ENCODE measurements at places on chromosomes 6 and 20.
A peak's percentile ranks its signal among the peaks of the same experiment; 100 is the strongest.

GRCh38 chr20:44609516-44610312 is 27.3 kb downstream of the PKIG start:
- peak; percentile 65 for DNase-seq

DNA sequence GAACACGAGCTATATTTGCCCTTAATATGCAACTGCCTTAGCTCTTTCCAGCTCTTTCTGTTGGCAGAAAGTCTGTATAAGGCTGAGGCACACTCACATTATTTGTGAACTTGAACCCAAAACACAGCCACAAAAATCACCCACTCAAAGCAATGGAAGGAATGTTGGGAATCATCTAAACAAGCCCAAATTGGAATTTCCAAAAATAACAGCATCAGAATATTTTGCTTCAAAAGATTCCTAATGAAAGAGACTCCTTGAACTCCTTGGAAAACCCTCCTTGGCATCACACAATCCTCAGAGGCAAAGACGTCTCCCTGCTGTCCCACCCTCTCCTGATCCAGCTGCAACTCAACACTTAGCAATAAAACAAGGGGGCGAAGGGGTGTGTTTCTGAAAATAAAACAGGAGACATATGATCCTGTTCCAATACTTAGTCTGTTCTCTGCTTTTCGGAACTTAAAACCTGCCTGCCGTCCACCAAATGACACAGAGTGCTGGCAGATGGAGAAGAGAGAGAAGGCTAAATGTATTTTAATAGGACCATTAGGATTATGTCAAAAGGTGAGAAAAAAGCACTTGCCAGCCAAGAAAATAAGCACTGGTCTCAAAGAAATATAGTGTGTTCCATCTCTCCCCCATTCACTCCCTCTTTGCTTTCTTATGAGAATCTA is 320.7 kb upstream of the JARID2 start:
- no peak for DNase-seq

DNA sequence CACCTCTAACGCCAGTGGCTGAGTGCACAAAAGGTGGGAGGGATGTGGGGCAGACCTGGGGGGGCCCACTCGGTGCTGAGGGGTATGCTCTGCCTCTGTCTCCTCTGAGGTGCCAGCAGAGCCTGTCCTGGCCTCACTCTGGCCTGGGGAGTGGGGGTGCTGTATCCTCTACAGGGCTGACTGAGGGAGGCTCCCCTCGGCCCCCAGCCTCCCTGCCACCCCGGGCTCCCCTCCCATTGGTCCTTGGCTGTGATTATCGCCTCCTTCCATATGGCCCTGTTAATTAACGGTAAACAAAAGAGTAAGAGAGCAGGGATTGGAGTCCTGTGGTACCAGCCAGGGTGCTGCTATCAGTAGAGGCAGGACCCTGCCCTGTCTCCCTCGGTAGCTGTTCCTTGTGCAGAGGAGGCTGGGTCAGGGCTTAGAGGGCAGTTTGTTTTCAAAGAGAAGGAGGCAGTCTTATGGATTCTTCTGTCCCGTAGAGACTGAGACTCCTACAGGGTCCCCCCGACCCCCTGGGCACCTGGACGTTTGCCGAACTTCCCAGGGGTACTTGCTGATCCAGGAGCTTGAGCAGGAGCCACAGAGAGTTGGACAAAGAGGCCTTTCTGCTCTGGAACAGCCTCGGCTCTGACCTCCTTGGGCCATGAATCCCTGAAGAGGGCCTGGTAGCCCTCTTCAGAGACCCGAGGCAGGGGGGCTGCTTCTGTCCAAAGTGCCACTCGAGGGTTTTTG is 1.8 kb downstream of the MYT1 start:
- no peak for DNase-seq

GRCh38 chr6:15775741-15776140 is 112.9 kb upstream of the DTNBP1 start:
- no peak for DNase-seq

DNA sequence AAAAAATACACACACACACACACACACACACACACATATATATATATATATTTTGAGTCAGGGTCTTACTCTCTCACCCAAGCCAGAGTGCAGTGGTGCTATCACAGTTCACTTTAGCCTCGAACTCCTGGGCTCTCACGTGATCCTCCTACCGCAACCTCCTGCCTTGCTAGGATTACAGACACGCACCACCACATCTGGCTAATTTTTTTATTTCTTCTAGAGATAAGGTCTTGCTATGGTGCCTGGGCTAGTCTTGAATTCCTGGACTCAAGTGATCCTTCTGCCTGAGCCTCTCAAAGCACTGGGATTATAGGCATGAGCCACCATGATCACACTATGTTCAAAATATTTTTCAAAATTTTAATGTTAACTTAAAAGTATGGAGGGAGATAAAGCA is 43.5 kb downstream of the NUP153 start:
- no peak for DNase-seq

DNA sequence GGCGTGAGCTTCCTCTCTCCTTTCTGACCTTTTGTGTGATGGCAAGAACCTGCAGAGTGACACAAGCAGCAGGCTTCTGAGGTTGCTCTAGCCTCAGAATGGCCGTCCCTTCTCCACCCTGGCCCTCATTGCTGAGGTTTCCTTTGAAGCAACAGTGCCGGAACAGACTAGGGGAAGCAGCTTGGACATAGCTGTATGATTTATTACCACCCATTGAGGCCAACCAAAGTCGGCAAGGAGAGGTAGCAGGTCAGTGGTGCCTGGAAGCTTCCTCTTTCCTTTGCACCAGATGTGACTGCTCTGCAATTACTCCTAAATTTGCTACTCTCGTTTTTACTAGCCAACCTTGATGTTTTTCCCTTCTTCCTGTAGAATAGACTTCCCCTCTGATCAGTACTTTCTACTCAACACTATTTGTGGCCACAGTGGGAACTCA is 31.4 kb downstream of the PTPN1 start:
- DNase-seq, result no peak

DNA sequence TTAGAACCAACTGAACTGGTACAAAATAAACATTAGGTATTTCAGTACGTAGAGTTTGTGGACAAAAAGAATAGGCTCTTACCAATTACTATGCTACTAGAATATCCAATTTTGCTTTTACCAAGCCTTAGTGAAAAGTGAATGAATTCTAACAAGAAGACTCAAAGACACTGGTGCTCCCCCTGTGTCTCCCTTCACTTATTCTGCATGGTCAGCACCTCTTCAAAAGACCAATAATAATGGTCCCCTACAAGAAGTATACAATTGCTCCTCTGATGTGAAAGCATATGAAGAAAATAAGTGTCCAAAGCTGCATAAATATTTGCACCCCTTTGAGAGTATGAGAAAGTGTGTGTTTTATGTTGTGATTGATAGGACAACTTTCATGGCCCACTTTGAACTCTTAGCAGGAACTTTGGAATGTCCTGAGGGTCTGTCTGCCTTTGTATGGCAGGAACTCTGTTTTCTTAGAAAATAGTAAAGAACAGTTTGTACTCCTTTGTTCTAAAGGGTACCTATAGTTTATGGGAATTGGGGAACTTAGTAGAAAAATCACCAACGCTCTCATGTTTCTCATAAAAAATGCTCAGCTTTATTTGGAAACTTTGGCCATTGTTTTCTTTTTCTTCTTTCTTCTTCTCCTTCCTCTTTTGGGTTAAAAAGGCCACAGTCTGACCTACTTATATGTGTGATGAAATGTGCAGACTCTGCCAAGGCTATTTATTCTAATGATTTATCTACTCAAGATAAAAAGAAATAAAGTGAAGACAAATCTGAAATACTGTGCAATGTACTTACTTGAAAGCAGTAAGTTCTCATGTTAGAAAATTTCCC is 352.4 kb downstream of the LAMA2 start:
- DNase-seq, result no peak

GRCh38 chr20:41047975-41048305 is 19.3 kb downstream of the TOP1 start:
- no peak for DNase-seq

DNA sequence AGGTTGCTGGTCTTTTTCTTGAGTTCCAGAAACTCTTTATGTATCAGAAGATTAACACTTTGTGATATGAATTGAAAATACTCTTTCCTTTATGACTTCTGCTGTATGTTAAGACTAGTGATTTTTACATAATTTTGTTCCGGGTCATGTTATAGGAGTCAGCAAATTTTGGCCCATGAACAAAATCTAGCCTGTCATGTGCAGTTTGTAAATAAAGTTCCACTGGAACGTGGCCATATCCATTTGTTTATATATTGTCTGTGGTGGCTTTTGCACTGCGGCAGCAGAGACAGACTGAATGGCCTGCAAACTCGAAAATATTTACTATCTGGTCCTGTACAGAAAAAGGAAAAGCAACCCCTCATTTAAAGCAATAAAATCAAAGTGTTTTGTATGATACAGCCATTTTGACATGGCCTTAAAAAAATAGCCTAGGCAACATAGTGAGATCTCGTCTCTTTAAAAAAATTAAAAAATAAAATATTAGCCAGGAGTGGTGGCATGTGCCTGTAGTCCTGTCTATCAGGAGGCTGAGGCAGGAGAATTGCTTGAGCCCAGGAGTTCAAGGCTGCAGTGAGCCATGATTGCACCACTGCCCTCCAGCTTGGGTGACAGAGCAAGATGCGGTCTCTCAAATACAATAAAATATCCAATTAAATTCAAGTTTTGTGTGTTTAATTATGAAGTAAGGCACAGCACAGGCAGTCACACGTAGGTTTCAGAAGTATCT is 36.9 kb downstream of the SNX9 start:
- DNase-seq, result no peak

- DNase-seq, result no peak
Observed at GRCh38 chr6:31464252-31465184, 33.4 kb upstream of the MICB start.

DNA sequence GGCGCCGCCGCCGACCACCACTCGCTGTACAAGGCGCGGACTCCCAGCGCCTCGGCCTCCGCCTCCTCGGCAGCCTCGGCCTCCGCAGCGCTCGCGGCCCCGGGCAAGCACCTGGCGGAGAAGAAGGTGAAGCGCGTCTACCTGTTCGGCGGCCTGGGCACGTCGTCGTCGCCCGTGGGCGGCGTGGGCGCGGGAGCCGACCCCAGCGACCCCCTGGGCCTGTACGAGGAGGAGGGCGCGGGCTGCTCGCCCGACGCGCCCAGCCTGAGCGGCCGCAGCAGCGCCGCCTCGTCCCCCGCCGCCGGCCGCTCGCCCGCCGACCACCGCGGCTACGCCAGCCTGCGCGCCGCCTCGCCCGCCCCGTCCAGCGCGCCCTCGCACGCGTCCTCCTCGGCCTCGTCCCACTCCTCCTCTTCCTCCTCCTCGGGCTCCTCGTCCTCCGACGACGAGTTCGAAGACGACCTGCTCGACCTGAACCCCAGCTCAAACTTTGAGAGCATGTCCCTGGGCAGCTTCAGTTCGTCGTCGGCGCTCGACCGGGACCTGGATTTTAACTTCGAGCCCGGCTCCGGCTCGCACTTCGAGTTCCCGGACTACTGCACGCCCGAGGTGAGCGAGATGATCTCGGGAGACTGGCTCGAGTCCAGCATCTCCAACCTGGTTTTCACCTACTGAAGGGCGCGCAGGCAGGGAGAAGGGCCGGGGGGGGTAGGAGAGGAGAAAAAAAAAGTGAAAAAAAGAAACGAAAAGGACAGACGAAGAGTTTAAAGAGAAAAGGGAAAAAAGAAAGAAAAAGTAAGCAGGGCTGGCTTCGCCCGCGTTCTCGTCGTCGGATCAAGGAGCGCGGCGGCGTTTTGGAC is 2.0 kb downstream of the SOX4 start:
- no peak for DNase-seq

DNA sequence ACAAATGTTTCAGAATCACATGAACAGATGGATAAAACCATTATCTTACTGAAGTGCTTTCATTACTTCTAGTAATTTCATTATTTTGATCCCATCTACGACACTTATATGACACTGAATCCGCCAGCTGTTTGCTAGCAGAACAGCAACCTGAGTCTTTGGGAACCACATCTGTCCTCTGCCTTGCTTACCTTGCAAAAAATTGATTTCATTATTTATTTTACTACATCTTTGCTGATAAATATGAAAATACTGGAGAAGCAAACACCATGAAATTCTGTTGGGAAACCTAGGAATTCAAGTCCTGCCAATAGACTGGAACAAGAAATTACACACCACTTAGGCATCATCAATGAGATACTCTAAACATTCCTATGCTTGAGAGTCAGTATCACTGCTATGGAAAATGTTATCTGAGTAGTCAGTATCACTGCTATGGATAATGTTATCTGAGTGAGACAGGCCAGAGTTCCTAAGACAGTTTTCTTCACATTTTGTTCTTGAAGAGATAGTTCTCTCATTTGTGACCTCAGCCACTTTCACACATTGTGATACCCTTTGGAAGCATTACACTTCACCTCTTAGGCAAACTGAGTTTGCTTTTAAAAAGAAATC is 91.9 kb downstream of the PDE10A start:
- DNase-seq, result no peak

- no peak for DNase-seq
Observed at GRCh38 chr20:50630578-50631263, 60.6 kb downstream of the RIPOR3 start.

DNA sequence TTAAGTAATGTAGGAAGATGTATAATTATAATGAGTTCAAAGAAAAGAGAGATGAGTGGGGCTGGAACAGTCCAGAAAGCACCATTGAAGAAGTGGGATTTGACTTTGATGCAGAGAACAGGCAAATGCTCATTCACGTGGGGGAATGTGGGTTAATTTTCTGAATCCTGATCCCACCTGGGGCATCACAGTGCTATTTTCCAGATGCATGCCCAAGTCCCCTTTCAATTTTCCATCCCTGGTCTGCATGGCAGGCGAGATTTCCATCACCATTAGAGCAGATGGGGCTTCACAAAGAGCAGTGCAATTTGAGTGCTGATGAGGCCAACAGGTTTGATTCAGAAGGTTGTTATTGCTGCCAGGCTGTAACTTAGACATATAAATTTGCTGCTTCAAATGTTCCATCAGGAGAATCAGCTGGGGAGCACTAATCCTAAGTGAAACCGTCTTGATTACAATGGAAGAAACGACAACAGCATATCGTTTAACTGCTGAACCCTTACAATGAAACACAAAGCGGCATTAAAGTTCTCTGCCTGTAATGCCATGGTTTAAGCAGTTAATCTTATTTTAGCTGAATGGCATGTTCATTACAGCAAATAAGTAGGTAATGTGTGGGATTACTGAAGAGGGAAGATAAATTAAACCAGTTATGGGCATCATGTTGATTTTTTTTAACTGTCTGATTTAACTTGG is 45.2 kb downstream of the OSTM1 start:
- DNase-seq, result no peak

DNA sequence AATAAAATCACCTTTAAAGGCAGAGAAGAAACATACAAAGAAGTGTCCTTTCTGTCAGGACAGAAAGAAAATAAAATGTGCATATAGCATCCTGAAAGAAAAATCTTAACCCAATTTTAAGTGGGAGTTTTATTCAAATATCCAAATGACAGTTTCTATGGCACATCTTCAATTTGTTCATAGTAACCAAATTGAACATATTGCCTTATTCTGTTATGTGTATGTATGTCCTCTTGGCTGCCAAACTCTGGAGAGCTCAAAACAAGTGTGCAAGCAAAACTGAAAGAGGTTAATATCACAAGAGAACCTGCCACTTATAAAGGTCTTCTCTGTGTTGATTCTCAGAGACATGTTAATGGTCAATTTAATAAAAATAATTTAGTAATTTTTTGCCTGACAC is 334.7 kb downstream of the BCKDHB start:
- no peak for DNase-seq

DNA sequence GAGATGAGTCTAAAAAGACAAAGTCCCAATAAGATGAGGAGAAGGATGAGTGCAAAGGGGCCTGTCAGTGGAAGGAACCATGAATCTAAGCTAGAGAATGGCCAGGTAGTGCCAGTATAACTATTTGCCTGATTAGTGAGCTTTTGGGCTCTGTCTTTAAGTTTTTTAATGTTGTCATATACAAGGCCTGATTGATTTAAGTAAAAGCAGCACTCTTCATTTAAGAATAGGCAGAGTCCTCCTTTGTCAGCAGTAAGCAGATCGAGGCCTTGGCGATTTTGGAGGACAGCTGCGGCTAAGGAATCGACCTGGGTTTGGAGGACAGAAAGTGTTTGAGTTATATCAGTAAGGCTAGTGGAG is 753.4 kb upstream of the ADGRB3 start:
- no peak for DNase-seq

Data from activated effector memory CD4-positive, alpha-beta T cell treated with Interleukin-2 at 50 U/mL for 16 hours (primary cell).